ENCODE measurements at places on chromosomes 6 and 20.

- no peak for DNase-seq
These were observed 48.2 kb upstream of the MLN start for GRCh38 chr6:33851959-33852358.

DNA sequence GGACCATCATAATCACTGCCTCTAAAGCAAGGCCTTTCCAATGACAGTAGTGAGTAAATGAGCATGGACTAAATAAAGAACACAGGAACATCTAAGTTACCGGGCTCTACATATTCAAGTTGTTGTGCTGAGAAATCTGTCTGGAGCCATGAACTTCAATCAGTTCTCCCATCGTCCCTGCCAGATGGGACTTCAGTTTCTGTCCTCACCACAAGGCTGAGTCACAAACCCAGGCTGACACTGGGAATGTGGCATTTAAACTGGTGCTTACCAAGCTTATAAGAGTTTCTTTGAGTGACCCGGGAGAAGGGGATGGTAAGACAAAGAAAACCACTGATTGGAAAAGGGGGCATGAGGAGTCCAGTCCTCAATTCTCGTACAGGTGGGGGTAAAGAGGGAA is 497.0 kb downstream of the MAFB start:
- DNase-seq: no peak

DNA sequence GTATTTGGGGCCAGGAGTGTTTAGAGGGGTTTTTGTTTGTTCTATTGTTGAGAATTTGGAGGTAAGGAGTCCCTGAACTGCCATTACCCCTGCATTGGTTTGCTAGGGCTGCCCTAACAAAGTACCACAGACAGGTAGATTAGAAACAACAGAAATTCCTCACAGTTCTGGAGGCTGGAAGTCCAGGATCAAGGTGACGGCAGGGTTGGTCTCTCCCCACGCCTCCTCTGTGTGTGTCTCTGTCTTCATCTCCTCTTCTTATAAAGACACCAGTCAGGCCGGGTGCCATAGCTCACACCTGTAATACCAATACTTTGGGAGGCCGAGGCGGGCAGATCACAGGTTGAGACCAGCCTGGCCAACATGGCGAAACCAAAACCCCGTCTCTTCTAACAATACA is 97.1 kb upstream of the FAM8A1 start:
- DNase-seq: no peak

DNA sequence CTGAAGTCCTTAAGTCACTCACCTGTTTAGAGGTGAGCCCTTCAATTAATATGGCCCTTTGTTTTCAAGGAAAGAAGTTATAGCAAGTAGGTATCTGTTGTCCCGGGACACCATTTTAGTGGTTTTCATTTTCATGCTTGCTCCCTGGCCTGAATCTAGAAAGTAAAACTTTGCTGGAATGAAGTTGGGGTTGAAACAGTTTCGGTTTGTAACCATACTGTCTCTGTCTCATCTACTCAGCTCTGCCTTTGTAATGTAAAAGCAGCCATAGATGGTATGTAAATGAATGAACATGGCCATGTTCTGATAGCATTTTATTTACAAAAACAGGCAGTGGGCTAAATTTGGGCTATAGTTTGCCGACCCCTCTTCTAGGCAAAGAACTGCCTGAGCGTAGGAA is 64.9 kb upstream of the GNRH2 start:
- no peak for DNase-seq

GRCh38 chr6:39388606-39389483 is 66.3 kb upstream of the KCNK16 start:
- no peak for DNase-seq

DNA sequence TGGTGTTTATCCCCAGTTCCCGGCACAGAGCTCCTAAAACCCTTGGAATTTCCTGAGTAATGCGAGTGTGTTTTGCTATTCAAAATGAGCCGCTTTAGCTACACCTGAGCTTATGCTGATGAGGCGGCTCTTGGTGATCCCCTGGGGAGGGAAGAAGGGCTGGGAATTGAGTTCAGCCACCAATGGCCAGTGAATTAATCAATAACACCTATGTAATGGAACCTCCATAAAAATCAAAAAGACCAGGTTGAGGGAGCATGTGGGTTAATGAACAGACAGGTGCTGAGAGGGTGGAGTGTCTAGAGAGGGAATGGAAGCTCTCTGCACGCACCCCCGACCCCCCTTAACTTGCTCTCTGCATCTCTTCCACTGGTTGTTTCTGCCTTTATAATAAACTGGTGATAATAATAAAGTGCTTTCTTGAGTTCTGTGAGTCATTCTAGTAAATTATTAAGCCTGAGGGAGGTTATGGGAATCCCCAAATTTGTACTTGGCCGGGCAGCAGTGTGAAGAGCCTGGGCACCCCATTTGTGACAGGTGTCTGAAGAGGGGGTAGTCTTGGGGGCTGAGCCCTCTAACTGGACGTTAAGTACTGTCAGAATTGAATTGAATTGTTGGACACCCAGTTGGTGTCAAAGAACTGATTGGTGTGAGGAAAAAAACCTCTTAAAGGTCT is 24.6 kb upstream of the SERPINB1 start:
- no peak for DNase-seq

DNA sequence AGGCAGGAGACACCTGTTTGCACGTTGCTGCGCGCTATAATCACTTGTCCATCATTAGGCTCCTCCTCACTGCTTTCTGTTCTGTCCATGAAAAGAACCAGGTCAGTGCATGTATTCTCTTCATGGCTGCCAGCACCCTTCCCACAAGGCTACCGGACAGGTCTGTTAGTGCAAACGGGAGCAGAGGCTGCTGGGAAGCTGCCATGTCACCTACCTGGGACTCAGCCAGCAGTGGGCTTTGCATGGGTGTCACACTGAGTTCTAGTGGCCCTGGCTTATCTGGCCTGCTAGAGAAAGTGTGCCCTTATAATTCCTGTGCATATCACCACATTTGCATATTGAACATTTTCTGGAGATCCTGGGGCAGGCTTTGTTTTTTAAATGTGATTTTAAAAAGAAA is 24.8 kb downstream of the LYRM2 start:
- no peak for DNase-seq

DNA sequence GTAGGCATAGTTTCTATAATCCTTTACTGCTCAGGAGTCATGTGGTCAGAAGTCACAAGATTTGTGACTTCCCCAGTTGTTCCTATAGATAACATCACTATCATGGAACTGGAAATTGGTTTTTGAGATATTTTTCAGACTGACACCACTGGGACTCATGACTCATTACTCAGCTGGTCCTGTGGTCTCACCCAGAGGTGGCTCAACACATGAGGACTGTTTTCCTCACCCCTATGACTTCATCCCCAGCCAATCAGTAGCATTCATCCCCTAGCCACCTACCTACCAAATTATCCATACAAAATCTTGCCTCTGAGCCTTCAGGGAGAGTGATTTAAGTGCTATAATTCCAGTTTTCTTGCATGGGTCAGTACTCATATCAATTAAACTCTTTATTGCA is 1217.7 kb downstream of the EPHA7 start:
- no peak for DNase-seq

DNA sequence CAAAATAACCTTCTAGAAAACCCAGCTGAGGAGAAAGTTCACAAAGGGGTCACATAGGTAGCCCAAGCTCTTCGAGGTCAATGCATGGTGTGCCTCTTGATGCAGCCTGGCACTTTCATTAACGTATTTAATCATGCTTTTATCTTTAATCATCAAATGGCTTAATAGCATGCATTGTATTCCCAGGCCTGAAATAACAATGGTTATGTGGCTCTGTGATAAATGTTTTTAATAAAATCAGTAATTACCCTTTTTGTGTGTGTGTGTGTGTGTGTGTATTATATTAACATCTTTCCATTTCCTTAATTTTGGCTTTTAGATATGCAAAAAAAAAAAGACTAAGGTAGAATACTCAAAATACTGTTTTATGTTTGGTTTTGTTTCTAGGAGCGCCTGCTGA is 681.8 kb downstream of the PTPRT start:
- no peak for DNase-seq

- DNase-seq: no peak
These were observed 20.6 kb upstream of the VEGFA start for GRCh38 chr6:43749461-43749860.

DNA sequence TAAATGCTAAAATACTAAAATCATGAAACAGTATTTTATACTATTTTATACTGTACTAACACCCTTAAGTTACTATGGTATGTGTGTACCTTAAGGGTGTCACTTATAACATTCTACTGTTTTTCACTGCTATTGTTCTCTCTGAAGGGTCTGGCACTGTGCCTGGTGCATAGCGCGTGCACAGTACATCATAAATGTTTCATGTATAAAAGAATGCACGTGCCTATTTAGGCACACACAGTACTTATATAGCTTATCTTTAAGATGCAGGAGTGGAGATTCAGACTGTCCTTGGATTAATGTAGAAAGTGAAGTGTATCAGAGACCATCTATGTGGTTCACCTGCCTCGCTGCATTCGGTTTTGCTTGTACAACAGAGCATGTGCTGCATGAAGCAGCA is 64.0 kb upstream of the SGK1 start:
- DNase-seq: no peak

DNA sequence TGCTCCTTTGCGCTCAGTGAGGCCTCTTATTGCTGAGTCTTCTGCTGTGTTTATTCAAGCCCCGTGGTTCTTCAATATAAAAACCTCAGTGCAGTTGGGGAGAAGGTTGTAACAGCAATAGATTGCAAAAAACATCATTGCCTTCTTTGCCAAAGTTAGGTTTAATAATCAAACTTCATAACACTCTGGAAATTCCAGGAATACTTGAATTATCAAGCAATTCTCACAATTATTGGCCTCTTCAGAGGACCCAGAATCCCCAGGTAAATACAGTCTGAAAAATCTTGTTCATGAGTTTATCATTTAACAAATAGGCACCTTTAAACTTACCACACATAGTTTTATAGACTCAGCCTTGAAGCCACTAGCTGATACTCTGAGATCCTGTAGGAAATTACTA is 213.6 kb downstream of the OGFRL1 start:
- DNase-seq: no peak

GRCh38 chr6:36777801-36778200 is 61.4 kb downstream of the CPNE5 start:
- DNase-seq: no peak

- DNase-seq: peak; percentile 68
These were observed 14.9 kb upstream of the PPARD start for GRCh38 chr6:35327349-35328027.

DNA sequence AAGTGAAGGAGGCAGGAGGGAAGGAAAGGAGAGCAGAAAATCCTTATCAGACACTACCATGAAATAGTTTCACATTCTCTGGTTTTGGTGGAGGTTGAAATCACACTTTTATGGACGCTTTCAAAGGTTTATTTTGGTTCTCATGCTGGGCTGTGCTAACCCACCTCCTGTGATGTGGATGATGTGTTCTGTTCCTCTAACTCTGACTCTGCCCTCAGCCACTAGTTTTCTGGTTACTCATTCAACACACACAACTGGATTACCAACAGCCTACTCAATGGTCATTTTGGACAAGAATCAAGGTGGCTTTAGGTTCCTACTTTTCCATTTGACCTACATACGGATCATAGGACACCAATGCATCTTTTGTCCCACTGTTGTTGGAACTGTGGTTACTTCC is 522.1 kb upstream of the BTBD3 start:
- DNase-seq: no peak

GRCh38 chr6:31353384-31353945 is 3.5 kb downstream of the HLA-B start:
- no peak for DNase-seq

GRCh38 chr6:61755739-61756138 is 530.3 kb downstream of the KHDRBS2 start:
- no peak for DNase-seq

- DNase-seq: no peak
These were observed 2.7 kb downstream of the FOXC1 start for GRCh38 chr6:1612299-1612973.

GRCh38 chr6:44926556-44926955 is 401.6 kb upstream of the RUNX2 start:
- DNase-seq: no peak

DNA sequence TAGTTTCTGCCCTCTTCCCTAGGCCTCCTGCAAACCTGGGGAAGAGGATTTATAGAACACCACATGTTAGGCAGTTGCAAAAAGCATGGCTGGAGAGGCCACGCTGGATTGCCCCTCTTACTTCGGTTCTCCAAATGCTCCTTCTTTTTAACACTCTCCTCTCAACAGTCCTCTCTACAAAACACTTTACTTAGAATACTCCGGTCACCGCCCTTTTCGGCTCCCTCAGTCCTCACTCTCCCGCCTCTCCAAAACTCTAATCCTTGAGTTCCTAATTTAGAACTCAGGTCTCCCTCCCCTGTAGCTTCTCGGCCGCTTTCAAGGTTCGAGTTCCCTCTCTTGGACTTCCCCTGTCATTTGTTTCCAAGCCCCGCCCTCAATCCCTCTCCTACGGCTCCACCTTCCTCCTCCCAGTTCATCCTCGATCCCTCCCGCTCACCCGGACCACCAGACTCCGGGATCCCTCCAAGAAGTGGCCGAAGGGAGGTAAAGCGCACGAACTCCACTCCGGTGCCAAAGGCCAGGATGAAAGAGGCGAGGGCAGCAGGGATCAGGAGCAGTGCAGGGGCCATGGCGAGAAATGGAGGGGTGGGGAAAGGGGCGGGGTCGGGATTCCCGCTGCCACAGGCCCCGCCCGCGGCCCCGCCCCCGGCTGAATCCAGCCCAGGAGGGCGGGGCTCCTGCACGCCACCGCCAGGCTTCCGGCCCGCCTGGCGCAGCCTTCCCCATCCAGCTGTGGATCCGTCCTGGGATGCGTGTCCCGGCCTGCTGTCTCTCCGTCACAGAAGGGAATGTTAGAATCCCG is at the start of gene NRM:
TSS of gene NRM (minus strand) at position 582 of the 805 bp plus-strand sequence. CDS start at position 572, 10 bp downstream.
- peak; percentile 65 for DNase-seq

DNA sequence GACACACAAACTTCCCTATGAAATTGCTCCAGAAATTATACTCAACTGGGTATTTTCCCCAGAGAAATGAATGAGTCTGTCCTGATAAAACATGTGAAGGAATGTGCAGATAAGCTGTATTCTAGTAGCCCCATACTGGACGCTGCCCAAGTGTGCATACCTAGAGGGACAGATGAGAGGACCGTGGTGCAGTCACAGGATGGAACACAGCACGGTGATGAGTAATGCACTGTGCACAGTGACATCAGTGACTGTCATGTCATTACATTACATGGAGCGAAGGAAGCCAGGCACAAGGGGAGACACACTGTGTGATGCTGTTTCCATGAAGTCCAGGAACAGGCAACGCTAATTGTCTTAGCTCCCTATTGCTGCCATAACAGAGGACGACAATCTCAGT is 155.5 kb downstream of the CDH4 start:
- no peak for DNase-seq

GRCh38 chr20:47672166-47672565 is 113.1 kb downstream of the SULF2 start:
- DNase-seq: no peak

- no peak for DNase-seq
These were observed 14.4 kb downstream of the EXOC2 start for GRCh38 chr6:678520-678919.
